ENCODE measurements at places on chromosomes 7 and 10.

GRCh38 chr7:118755067-118755625, 530.6 kb downstream of the ANKRD7 start:
- no peaks in the 10 kb centered on the region for H3K4me1 ChIP-seq
- H3K36me3 ChIP-seq, result no peaks in the 10 kb centered on the region
- no peaks in the 10 kb centered on the region for H3K27me3 ChIP-seq
- no peak overlapping the region for H3K27ac ChIP-seq
- DNase-seq, result no peak

- no peaks in the 10 kb centered on the region for H3K27me3 ChIP-seq
- H3K4me1 ChIP-seq, result no peaks in the 10 kb centered on the region
- H3K27ac ChIP-seq, result no peak overlapping the region
- DNase-seq, result no peak
- H3K4me3 ChIP-seq, result no peak overlapping the region
These were observed 588.6 kb downstream of the DNAJB9 start for GRCh38 chr7:109158246-109158645.

- no peak for DNase-seq
- no peaks in the 10 kb centered on the region for H3K27me3 ChIP-seq
- H3K4me1 ChIP-seq, result no peaks in the 10 kb centered on the region
- H3K4me3 ChIP-seq, result no peak overlapping the region
- H3K27ac ChIP-seq, result no peak overlapping the region
- no peaks in the 10 kb centered on the region for H3K36me3 ChIP-seq
These were observed 110.7 kb upstream of the FZD8 start for GRCh38 chr10:35752469-35753461.

DNA sequence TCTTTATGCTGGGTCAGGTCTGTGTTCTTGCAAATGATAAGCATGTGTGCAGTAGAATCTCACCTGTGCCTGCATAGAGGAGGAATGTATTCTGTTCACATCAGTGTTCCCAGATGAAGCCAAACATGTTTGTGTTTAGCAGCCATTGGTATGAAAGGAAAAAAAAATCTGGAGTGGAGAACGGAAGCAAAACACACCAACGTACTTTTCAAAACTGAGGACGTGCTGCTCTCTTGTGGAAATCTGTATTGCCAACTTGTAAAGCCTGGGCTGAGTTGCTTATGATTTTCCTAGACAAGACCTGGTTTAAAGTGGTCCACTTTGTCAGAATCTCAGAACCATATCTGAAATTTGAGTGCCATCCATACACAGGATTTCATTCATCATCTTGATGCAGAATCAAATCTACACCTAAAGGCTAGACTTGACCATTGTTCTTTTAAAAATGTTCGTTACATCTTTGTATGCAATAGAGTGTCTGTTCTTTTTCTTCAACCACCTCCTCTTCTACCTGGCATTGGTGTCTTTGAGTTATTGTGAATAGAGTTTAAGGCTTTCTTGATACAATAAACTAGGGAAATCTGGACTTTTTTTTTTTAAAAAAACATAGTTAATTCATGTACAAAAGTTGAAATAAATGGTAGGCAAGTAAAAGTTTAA, 367.7 kb downstream of the PHF14 start:
- H3K36me3 ChIP-seq, result no peaks in the 10 kb centered on the region
- no peaks in the 10 kb centered on the region for H3K27me3 ChIP-seq
- H3K4me1 ChIP-seq, result no peaks in the 10 kb centered on the region
- no peak overlapping the region for H3K4me3 ChIP-seq

DNA sequence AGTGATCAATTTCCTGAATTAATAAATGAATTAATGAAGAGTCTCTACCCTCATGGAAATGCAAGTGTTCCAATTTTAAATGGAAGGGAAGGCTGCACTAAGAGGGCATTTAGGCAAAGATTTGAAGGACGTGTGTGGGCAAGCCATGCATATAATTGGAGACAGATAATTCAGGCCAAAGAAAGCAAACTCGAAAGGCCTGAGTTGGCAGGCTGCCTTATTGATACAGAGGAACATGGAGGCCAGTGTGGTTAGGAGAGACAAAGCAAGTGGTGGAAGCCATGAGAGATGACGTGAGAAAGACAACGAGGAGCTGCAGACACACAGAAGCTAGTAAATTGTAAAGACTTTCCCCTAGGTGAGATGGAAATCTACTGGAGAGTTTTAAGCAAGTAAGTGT, 15.4 kb upstream of the PCLO start:
- no peaks in the 10 kb centered on the region for H3K4me1 ChIP-seq
- no peaks in the 10 kb centered on the region for H3K27me3 ChIP-seq
- no peak for DNase-seq
- H3K36me3 ChIP-seq, result no peaks in the 10 kb centered on the region
- H3K4me3 ChIP-seq, result no peak overlapping the region
- H3K27ac ChIP-seq, result no peak overlapping the region

DNA sequence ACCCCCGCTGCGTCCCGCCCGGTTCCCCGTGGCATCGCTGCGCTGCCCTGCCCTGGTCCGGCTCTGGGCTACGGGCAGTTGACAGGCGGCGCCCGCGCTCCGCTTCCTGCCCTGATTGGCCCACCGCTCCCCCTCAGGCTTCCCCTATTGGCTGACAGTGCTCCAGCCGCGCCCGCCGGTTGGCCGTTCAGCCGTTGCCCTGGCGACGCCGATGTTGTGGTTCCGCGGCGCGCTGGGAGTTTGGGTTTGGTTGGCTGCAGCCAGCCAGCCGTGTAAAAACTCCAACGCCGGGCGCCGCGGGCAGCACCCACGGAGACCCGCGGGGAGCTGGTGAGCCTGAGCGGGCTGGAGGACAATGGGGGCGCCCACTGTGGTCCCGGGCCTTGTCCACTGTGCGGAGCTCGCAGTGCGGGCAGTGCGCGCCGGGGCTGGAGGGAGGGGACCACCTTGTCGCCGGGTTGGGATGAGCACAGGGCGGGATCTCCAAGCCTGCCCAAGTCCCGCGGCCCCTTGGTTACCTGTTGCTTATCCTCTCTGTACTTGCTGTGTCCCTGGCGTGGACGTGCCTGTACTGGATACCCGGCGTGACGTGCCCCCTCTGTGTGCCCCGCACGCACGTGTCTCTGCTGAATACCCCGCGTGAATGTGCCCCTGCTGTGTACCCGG, at the start of gene C7orf57:
TSS of gene C7orf57 (plus strand) at position 243 of the 666 bp plus-strand sequence. CDS start 766 bp downstream, outside the sequence.
- no peaks in the 10 kb centered on the region for H3K4me1 ChIP-seq
- DNase-seq, result peak; percentile 78
- no peaks in the 10 kb centered on the region for H3K36me3 ChIP-seq
- H3K27me3 ChIP-seq, result peaks cover 22% of the 10 kb centered on the region

DNA sequence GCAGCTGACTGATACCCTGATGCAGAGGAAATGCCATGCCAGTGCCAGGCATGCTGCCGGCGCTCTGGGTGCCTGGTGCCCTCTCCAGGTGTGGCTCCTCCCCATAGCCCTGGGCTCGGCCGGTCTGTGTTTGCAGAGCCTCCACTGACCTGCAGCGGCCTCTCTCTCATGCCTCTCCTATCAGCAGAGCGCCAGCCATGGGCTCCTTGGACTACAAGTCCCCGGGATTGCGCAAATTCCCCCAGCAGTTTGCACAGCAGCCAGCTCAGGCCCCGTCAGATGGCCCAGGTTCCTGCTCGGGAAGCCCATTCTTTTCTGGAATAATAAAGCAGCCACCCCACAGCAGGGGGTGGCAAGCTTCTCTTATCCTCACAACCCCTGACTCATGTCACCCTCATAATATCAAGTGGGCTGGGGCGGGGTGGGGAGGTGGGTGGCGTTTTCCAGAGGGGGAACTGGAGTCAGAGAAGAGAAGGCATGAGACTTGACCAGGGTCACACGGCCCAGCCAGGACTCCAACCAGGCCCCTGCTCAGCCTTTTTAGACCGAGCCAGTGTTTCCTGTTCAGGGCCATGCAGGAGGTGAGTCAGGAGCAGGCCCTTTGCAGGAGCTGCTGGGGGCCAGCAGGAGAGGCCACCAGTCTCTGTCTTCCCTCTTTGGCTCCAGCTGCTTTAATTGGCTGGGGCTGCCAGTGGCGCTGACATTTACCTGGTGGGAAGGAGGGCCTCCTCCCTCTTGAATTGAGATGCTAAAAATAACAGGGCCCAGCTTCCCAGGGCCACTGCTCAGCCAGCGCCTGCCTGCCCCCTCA, 58.6 kb downstream of the ZMIZ1 start:
- DNase-seq, result peak; percentile 83
- H3K4me1 ChIP-seq, result peaks cover 39% of the 10 kb centered on the region
- H3K27ac ChIP-seq, result no peak overlapping the region
- peaks cover 29% of the 10 kb centered on the region for H3K36me3 ChIP-seq
- no peak overlapping the region for H3K4me3 ChIP-seq
- no peaks in the 10 kb centered on the region for H3K27me3 ChIP-seq

DNA sequence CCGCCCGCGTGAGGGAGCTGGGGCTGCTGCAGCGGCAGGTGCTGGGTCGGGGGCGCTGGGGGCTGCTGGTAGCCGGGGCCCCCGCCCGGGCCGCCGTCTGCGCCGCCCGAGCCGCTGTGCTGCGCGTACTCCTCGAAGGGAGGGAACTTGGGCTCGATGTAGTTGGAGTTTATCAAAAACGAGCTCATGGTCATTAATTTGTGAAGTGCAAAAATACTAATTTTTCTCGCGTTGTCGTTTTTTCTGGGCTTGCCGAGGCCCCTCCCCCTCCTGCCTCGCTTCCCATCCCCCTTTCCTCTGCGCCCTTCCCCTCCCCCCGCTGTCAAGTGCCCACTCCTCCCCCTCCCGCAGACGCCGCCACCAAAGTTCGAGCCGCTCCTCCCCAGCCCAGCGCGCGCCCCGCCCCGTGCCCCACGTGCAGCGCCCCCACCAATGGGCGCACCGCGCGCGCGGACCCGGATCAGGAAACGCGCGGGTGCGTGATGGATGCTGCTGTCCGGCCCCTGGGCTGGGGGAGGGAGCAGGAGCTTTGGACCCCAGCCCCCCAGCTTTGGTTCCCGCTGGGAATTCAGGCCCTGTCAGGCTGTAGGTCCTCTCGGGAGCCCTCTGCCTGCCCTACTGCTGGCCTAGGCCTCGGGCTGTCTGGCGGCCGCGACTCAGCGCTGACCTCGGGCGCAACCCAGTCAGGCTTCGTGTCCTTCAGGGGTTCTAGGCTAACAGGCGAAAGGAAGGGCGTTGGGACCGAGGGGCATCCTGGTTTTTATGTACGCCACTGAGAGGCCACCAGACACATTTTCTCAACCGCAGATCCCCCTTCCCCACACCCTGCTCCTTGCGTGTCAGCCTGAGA, at the start of gene HOXA4:
TSS of gene HOXA4 (minus strand) at position 218 of the 850 bp plus-strand sequence. CDS start at position 194, 24 bp downstream.
- DNase-seq, result peak; percentile 82
- no peaks in the 10 kb centered on the region for H3K36me3 ChIP-seq
- peaks cover 24% of the 10 kb centered on the region for H3K4me1 ChIP-seq

- H3K27ac ChIP-seq, result no peak overlapping the region
- peak; percentile 14 for DNase-seq
- no peak overlapping the region for H3K4me3 ChIP-seq
- H3K4me1 ChIP-seq, result peaks cover 2% of the 10 kb centered on the region
- no peaks in the 10 kb centered on the region for H3K27me3 ChIP-seq
- H3K36me3 ChIP-seq, result no peaks in the 10 kb centered on the region
These were observed 12.2 kb upstream of the LGI1 start for GRCh38 chr10:93745408-93746065.

- peak; percentile 33 for DNase-seq
- H3K36me3 ChIP-seq, result no peaks in the 10 kb centered on the region
- peaks cover 7% of the 10 kb centered on the region for H3K4me1 ChIP-seq
- H3K27ac ChIP-seq, result no peak overlapping the region
- H3K27me3 ChIP-seq, result peaks cover 26% of the 10 kb centered on the region
These were observed 3.0 kb upstream of the FGF8 start for GRCh38 chr10:101778781-101779543.

DNA sequence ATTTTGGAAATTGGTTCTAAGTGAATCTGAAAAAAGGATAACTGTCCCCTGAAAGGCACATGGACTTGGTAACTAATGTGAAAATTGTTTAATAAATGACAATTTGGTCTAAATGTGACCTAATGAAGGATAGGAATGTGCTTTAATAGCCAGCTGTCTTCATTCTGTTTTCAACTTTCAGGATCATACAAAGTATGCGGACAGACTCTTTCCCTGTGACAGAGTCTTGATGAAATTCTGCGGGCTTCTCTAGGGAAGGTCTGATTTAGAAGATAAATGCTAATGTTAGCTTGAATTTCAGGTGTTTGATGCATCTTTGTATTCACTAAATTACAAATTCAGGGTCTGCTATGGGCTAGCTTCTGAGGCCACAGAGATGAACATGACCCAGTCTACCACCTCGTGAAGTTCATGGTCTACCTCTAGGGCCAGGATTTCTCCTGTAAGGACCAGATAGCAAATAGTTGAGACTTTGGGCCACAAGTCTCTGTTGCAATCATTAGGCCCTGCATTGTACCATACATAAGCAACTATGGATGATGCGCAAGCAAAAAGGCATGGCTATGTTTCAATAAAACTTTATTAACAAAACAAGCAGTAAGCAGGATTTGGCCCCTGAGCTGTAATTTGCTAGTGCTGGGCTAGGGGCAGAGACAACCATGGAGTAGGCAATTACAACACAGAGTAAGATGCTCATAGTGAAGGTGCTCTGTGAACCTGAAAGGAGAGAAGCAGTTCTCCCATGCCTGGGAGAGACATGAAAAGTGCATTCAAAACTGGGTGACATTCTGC, 368.6 kb downstream of the INHBA start:
- no peak overlapping the region for H3K4me3 ChIP-seq
- no peak overlapping the region for H3K27ac ChIP-seq
- DNase-seq, result peak; percentile 13
- no peaks in the 10 kb centered on the region for H3K4me1 ChIP-seq
- H3K27me3 ChIP-seq, result no peaks in the 10 kb centered on the region

DNA sequence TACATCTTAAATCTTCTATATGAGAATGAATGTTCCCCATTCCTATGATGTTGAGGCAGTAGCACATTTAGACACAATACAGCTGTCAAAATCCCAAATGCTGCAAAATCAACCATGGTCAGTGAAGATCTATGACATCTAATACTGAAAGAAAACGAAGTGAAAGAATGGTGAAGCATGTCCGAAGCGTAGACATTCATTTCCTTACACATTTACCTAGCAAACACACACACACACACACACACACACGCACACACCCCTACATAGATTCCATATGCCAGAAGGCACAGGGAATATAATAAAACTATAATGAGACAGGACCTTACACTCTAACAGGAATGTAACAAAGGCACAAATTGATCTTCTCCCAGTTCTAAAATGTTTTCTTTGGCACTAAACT, 32.5 kb downstream of the CCDC6 start:
- H3K27ac ChIP-seq, result no peak overlapping the region
- no peaks in the 10 kb centered on the region for H3K27me3 ChIP-seq
- DNase-seq, result no peak

GRCh38 chr10:59019603-59020002, 156.8 kb upstream of the PHYHIPL start:
- peak; percentile 17 for DNase-seq
- H3K27ac ChIP-seq, result no peak overlapping the region
- no peaks in the 10 kb centered on the region for H3K36me3 ChIP-seq

DNA sequence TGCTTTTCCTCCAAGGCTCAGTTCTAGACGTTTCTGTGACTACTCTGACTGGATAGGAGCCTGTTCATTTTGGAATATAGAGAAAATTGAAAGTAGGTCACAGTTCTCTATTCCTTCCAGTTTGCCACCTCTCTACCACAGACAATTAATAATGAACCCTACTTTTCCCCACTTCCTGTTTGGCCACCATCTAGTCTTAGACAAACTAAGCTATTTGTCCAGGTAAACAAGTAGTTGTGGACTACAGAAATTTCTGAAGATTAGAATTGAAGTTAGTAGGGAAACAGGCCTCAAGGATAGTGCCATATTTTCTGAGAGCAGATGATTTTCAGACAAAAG, 87.0 kb downstream of the AUTS2 start:
- no peak for DNase-seq
- H3K4me1 ChIP-seq, result no peaks in the 10 kb centered on the region
- no peak overlapping the region for H3K4me3 ChIP-seq

All from fibroblast of lung (primary cell).